ENCODE measurements at places on chromosomes 1 and 21.

DNA sequence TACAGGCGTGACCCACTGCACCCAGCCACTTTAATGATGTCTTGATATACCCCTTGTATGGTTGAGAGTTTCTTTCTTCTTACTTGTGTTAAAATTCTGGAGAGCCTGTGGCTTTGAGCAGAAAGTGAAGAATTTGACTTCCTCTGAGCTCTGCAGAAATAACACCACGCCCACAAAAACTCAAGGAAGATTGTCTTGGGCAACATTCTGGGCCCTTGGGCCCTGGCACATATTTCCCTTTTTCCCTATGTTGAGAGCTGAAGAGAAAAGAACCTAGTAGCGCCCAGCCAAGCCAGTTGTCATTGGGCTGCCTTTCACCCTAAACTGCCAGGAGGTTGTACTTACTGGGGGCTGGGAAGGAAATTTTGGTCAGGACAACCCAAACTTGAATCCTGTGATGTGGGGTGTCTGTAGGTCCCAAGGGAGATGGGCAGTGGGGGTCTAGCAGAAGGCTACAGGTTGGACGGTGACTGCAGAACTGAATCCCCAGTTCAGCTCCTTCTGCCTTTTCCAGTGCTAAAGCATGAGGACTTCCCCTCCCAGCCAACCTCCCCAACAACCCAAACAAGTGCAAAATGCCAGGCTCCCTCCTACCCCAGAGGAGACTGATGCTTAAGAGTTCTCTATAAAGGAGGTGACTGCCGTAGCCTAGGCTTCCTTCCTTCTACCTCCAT is 11.7 kb upstream of the SNAPIN start:
- DNase-seq: no peak

GRCh38 chr1:105005594-105006195 is 1256.0 kb downstream of the AMY1C start:
- no peak for DNase-seq

DNA sequence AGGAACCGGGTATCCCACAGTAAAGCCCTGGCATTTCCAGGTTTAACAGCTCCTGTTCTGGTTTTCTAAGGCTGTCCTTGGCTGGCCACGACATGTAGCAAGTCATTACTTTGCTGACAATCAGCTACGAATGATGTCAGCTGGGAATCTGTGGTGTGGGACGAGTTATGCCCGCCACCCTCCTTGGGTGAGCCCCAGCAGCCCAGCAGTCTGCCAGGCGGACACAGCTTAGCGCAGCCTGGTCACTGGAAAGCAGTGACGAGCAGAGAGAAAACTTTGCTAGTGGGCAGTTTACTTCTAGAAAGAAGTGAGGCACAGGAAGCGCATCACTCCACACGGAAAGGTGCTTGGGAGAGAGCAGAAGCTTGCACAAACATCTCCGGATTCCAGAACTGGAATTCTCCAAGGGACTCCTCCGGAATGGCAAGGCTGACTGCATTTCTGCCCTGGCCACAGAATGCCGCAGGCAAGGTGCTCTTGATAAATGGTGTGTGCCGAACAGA is 15.5 kb upstream of the ZNF436 start:
- no peak for DNase-seq

DNA sequence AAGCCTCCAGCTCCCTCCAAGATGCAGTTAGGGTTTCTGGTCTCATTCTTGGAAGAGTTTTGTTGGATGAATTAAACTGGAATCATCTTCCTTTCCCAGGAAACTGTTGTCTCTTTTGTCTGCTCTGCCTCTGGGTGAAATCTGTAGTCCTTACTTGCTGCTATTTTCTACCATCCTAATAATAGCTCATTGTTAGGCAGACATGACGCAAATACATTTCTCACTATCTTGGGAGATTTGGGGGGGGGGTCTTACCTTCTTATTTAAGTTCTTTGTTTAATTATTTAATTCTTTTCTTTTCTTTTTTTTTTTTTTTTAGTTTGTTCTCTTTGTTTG is 85.4 kb upstream of the DUSP10 start:
- DNase-seq: no peak

DNA sequence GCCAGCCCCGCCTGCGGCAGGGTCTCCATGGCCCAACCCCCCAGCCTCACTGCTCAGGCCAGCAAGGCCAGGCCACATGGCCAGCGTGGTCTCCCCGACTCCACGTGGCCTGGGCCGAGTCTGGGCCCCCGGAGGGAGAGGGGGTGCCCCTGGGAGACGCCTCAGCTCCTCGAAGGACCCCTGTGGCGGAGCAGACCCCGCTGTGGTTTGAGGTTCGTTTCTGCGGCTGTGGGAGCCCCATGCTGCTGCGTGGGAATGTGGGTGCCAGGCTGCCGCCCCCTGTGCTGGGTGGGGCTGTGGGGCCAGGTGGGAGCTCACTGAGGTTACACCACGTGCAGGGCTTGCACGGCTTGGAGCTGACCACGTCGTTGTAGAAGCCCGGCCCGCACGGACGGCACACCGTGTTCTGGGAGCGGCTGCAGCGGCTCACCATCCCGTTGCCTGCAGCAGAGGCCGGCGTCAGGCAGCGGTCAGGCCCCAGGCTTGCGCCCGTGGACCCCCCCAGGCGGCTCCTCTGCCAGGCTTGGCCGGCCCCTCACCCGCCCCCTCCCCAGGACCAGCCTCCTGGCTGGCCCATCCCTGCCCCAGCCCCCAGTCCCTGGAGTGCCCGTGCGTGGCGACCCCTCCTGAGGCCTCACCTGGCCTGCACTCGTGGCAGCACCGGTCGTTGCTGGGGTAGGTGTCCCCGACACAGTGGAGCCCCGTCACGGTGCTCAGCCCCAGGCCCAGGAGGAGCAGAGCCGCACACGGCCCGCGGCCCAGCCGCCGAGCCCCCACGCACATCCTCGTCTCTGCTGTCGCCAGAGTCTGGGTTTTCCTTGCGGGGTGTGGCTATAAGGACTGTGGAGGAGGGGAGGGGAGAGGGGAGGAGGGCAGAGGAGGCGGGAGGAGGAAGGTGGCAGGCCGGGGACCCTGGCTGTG is at the start of gene TNFRSF4:
Gene TNFRSF4 (minus strand): TSS at position 809 of the 921 bp plus-strand sequence. CDS start 26 bp downstream, at position 783.
- peak; percentile 62 for DNase-seq

GRCh38 chr1:7331926-7332535 is 439.1 kb upstream of the VAMP3 start:
- DNase-seq: no peak

GRCh38 chr1:236242568-236242967 is 39.2 kb downstream of the ERO1B start:
- DNase-seq: no peak

- DNase-seq: no peak
These were observed 63.4 kb upstream of the RAB3GAP2 start for GRCh38 chr1:220335668-220336067.

- DNase-seq: no peak
These were observed 26.9 kb downstream of the SH3BP5L start for GRCh38 chr1:248798791-248799190.

- no peak for DNase-seq
These were observed 21.6 kb upstream of the STUM start for GRCh38 chr1:226526801-226527595.

DNA sequence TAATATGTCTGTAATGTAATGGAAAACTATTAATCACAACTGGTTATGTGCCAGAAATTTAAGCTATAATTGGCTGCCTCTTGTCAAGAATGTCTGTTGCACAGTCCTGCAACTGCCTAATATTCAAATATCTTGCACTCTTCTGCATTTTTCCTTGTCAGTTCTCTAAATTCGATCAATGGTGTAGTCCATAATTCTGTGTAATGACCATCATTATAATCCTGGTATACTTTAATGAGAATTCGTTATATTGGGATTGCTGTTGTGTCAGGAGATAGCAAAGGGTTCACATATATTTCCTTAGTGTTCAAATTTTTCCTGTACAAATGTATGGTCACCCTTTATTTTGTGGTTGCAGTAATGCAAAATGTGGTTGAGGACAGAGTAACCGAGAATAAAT is 4.8 kb downstream of the NTNG1 start:
- DNase-seq: no peak

DNA sequence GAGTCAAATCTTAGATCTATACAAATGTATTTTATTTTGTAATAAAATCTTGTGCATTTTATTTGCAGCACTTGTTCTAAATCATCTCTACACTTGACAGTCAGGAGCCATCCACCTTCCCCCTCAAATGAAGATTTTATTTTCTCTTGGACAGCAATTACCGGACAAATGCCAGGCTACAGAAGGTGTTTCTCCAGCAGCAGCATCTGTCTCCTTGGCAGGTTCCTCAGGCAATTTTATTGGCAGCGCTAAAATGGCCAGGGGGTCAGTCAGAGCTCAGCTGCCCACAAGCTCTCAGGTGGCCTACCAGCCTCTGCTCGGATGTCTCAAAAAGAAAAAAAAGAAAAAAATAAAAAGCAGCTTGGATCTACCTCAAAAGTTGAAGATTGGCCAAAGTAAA is 107.6 kb downstream of the DAB1 start:
- no peak for DNase-seq

DNA sequence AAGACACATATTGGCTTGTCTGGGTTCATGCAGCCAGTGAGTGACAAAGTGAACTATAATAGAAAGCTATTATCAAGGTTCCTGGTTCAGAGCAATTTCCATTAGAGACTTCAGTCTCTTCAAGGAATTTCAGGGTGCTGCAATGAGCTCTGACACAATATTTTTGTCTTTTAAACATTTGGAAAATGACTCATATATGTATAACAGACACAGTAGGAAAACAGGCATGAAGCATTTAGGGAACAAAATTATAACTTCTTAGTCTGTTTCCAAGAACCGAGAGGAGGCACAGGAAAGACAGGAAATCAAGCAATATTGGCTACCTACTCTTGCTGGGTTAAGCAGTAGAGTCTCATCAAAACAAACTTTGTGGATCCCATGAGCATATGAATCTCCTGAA is 170.4 kb downstream of the PTPRC start:
- DNase-seq: no peak

GRCh38 chr1:171740987-171741871 is 636 bp downstream of the VAMP4 start:
- peak; percentile 36 for DNase-seq

DNA sequence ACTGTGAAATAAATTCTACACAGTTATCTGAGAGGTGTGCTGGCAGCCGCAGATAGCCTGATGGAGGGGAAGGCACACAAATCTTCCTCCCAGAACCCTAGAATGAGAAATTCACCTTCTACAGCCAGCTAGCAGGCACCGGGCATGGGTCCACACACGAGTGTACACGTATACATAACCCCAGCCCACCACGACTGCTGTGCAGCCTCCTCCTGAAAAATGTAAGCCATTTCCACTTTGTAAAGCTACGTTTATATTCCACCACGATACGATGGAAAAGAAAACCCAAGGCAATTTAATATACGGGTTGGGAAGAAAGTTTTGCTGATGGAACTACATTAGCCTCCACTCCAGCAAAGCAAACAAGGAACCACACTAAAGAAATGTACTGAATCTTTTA is 1.8 kb downstream of the BTG3 start:
- no peak for DNase-seq

DNA sequence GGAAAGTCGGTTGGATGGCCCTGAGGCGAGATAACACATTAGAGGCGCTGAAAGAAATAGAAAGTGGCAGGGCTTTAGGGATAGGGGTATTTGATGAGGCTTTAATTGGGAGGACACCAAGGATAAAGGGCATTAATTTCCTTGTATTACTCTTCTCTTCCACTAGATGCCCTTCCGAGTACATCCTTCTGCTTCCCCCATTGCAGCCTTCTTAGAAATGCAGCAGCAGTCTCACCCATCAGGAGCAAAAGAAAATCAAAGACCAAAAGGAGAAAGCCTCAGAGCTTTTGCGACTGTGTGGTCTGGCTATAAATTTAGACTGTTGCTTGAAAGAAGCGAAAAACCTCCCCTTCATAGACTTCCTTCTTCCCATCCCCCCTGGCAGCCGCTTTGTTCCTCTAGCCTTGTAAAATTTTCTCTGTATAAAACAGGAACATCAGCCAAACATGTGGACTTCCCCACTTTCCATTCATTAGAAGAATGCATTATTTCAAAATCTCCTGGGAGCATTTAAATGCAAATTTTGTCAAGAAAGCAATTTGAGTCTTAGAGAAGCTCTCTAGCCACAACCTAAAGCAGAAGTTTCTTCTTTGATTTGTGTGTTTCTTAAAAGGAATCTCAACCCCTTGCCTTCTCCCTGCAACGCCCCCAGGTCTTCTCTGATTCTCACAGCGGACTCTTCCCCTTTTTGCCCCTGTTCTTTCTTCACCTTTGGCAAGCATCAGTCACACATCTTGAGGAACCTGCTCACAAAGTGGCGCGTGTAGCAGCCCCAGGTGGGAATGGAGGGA is 76.6 kb downstream of the NDUFS5 start:
- peak; percentile 63 for DNase-seq

DNA sequence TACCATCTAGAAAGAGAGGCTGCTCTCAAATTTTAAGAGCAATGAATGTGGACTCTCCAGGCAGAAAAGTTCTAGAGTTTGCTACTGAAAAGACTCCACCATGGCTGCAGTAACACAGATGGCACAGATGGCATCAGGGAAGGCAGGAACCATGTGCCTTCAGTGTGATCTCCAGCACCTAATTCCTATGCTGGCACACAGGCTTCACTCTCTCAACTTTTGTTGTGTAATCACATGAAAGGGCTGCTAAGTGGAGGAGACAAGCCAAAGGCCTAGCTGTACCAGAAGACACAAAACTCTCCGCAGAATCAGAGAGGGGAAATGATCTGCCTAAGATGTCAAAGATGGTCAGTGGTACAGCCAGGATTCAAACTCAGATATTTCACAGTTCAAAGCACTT is 31.1 kb downstream of the ERI3 start:
- DNase-seq: no peak

- no peak for DNase-seq
These were observed 19.5 kb downstream of the ZNF695 start for GRCh38 chr1:246988316-246988715.

- no peak for DNase-seq
These were observed 4.8 kb downstream of the SLX9 start for GRCh38 chr21:44944596-44944995.

GRCh38 chr21:44436111-44436611 is 19.1 kb upstream of the LRRC3 start:
- DNase-seq: no peak

DNA sequence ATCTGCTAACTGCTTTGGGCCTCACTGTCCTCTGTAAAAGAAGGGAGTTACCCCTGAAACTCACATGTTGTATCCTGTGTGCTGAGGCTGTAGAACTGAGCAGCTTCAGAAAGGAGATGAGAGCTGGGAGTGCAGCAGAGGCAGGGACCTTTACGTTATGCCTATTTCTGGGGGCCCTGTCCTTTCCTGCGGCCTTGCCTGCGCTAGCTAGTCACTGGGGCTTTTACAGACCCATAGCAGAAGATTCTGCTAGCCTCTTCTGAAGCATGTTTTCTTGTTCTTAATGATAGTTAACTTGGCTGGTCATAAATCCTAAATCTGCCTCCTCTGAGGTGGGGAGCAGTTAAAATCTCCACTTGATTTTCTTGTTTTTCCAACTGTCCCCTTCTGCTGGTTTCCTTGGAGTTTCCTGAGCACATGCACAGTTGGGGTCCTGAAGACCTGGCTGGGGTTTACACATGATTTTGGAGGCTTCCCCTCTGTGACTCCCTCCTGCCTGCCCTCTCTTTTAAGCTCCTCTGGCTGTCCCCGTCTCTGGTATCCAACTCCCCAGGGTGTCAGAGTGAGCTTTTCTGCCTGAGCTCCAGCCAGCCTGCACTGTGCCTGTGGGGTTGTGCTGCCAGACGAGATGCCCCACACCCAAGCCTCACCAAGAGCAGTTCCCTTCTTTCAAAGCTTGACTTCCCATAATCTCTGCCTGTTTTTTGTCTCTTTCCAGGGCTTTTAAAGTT is 76.6 kb downstream of the NOS1AP start:
- no peak for DNase-seq

- DNase-seq: no peak
These were observed 48.5 kb upstream of the TTC39A start for GRCh38 chr1:51378871-51379270.

Data from CD4-positive, alpha-beta T cell treated with Interferon alpha-2 for 1 hour (primary cell).